ENCODE measurements at places on chromosomes 11 and 22. TPM values are rescaled to one million over a fixed set of nuclear protein-coding genes. Genes with fewer than 3 reads are reported as not detected.
A peak's percentile ranks its signal among the peaks of the same experiment; 100 is the strongest.

Gene APIP
- 19.8 TPM for total RNA-seq

DNA sequence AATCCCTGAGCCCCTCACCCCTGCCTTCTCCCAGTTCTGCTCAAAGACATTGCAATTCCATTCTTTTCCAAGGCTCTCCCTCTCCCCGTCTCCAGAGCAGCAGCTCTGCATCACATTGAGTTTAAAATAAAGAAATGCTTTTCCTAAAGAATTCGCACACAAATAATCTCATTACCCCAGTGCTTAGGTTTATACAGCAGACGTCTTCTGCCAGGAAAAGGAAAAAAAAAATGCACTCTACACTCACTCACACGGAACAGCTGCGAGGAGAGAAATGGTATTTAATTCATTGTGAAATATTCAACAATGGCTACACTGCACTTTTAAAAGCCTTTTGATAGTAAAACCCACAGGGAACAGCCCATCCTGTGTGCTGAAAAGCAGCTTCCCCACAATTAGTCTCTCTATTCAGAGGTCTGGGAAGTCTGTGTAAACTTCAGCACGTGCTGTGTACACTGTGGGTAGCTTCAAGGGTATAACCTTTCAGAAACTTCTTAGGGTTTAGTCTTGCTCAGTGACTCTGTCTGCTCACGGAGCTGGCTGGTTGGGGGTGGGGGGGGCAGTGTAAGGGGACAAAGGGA is 42.8 kb downstream of the ETS1 start:
- H3K27ac ChIP-seq, result no peak overlapping the region
- H3K4me3 ChIP-seq, result no peak overlapping the region
- DNase-seq, result no peak
- H3K27me3 ChIP-seq, result no peaks in the 10 kb centered on the region

DNA sequence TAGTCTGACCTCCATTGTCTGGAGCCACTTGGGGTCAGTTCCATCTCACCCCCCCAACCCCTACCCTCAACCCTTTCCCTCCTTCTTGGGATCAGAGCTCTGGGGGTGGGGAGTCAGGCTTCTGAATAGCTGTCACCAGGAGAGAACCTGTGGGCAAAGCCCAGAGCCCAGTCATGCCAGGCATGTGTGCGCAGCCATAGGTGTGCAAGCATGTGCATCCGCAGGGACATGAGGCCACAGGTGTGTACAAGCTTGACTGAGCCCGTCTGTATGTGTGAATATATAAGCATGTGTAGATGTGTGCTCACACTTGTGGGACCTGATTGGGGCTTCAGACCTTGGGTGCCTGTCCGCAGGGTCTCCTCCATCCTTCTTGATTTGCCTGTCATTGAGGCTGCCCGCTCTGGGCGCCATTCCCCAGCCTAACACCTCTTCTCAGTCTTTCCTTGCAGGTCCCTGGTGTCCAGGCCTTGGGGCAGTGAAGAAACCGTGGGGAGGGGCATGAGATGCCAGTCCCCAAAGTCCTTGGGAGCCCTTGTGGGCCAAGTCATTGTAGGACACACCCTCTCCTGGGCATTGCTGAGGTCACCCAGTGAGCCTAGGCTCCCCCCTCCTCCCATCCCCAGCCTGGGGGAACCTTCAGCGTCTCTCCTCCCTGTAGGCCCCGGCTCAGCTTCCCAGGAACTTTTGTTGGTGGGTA is 9.0 kb downstream of the ATG16L2 start:
- H3K4me3 ChIP-seq, result no peak overlapping the region
- H3K27me3 ChIP-seq, result no peaks in the 10 kb centered on the region
- no peak overlapping the region for H3K27ac ChIP-seq
- peaks cover 5% of the 10 kb centered on the region for H3K4me1 ChIP-seq
- DNase-seq, result no peak

Gene TIGD3
- total RNA-seq, result 3.2 TPM

- no peaks in the 10 kb centered on the region for H3K27me3 ChIP-seq
- no peaks in the 10 kb centered on the region for H3K4me1 ChIP-seq
- no peaks in the 10 kb centered on the region for H3K36me3 ChIP-seq
- no peak overlapping the region for H3K27ac ChIP-seq
- H3K4me3 ChIP-seq, result no peak overlapping the region
- DNase-seq, result no peak
These were observed 114.8 kb downstream of the CNTN5 start for GRCh38 chr11:99135508-99135907.

GRCh38 chr11:132961453-132961852 is 570.8 kb downstream of the OPCML start:
- DNase-seq, result no peak
- no peaks in the 10 kb centered on the region for H3K36me3 ChIP-seq
- H3K27ac ChIP-seq, result no peak overlapping the region
- H3K4me3 ChIP-seq, result no peak overlapping the region

DNA sequence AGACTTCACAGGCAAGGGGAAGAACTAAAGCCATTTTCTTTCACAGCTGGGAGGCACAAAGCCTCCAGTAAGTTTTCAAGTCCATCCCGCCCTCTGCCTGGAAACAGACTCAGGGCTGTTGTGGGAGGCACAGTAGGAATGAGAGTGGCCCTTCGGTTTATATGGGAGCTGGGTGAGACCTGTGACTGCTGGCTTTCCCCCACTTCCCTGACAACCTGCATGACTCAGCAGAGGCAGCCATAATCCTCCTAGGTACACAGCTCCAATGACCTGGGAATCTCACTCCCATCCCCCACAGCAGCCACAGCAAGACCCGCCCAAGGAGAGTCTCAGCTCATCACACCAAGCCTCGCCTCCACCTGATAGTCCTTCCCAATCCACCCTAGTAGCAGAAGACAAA is 12.1 kb upstream of the TMEM45B start:
- H3K4me3 ChIP-seq, result no peak overlapping the region
- H3K36me3 ChIP-seq, result no peaks in the 10 kb centered on the region
- H3K4me1 ChIP-seq, result peaks cover 41% of the 10 kb centered on the region
- DNase-seq, result peak; percentile 92
- peak overlapping the region; percentile 81 for H3K27ac ChIP-seq

GRCh38 chr11:29962243-29962642 is 54.6 kb downstream of the KCNA4 start:
- no peaks in the 10 kb centered on the region for H3K27me3 ChIP-seq
- no peak overlapping the region for H3K4me3 ChIP-seq
- no peak overlapping the region for H3K27ac ChIP-seq
- no peaks in the 10 kb centered on the region for H3K4me1 ChIP-seq

GRCh38 chr22:16987822-16988221 is 20.2 kb downstream of the GAB4 start:
- no peak overlapping the region for H3K27ac ChIP-seq
- DNase-seq, result no peak
- H3K4me1 ChIP-seq, result no peaks in the 10 kb centered on the region
- no peaks in the 10 kb centered on the region for H3K27me3 ChIP-seq

- DNase-seq, result no peak
- H3K4me1 ChIP-seq, result peaks cover 22% of the 10 kb centered on the region
- H3K27me3 ChIP-seq, result no peaks in the 10 kb centered on the region
- H3K27ac ChIP-seq, result no peak overlapping the region
- no peak overlapping the region for H3K4me3 ChIP-seq
These were observed 3.0 kb downstream of the PKP3 start for GRCh38 chr11:396948-397548.

DNA sequence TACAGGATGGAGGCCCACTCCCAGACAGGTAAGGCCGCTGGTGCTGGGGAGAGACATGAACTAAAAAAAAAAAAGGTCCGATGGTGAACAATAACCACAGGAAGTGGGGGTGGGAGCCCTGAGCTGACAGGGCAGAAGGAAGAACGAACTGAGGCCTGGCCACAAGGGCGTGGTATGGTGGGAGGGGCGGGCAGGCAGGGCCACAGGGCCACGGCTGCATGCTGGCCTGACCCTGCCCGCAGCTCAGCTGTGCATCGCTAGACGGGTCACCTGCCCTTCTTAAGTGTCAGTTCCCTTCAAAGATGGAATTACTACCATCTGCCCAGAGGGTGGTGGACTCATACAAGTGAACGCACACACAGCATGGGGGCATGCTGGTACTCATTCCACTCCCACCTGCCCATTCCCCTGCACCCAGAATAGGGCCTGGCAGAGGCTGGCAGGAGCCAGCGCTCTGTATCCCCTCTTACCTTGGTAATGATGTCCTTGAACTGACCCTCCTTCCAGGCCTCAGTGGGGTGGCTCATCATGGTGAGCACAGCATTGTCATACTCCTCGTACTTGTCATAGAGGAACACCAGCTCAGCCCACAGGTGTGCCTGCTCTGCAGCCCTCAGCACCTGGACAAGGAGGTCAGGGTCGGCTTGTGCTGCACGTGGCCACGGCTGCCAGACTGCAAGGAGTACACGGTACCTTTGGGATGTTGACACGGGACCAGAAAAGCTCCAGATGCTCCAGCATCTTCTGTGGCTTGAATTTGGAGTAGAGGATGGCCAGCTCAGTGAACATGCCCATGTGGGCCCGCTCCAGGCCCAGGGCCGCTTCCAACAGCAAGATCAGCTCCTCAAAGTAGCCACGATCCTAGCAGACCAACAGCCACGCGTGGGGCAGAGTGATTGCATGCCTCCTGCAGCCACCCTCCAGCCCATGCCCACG is 17.5 kb upstream of the SLC25A1 start:
- H3K27me3 ChIP-seq, result no peaks in the 10 kb centered on the region
- no peaks in the 10 kb centered on the region for H3K4me1 ChIP-seq
- H3K4me3 ChIP-seq, result no peak overlapping the region
- H3K36me3 ChIP-seq, result no peaks in the 10 kb centered on the region

DNA sequence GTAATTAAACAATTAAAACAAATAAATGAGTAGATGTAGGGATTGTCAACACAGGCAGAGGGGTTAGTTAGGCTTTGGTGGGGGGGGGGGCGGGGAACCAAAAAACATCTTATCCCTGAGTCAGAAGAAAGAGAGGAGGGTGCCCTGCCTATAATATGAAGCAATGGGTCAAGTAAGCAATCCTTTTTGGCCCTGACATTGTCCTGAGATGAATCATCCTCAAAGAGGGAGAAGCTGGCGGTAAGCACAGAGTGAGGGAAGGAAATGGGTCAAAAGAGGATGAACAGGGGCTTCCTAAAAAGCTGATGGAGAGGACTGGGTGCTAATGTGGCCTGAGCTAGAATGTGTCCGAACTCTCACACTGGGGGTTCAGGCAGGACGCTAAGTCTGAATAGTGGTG is 4.7 kb downstream of the OLFML1 start:
- H3K27ac ChIP-seq, result no peak overlapping the region
- H3K27me3 ChIP-seq, result no peaks in the 10 kb centered on the region
- peaks cover 17% of the 10 kb centered on the region for H3K4me1 ChIP-seq
- no peaks in the 10 kb centered on the region for H3K36me3 ChIP-seq
- no peak for DNase-seq

Gene DCDC1
- not detected for total RNA-seq

Gene UBASH3B
- total RNA-seq, result 22.0 TPM

- no peaks in the 10 kb centered on the region for H3K4me1 ChIP-seq
- no peak overlapping the region for H3K27ac ChIP-seq
- no peaks in the 10 kb centered on the region for H3K36me3 ChIP-seq
- H3K27me3 ChIP-seq, result no peaks in the 10 kb centered on the region
These were observed 211.4 kb upstream of the NARS2 start for GRCh38 chr11:78786086-78786485.

GRCh38 chr11:28794405-28794804 is 686.2 kb downstream of the METTL15 start:
- H3K4me3 ChIP-seq, result no peak overlapping the region
- H3K36me3 ChIP-seq, result no peaks in the 10 kb centered on the region
- no peak overlapping the region for H3K27ac ChIP-seq
- H3K27me3 ChIP-seq, result no peaks in the 10 kb centered on the region

Gene OR51E2
- not detected for total RNA-seq

DNA sequence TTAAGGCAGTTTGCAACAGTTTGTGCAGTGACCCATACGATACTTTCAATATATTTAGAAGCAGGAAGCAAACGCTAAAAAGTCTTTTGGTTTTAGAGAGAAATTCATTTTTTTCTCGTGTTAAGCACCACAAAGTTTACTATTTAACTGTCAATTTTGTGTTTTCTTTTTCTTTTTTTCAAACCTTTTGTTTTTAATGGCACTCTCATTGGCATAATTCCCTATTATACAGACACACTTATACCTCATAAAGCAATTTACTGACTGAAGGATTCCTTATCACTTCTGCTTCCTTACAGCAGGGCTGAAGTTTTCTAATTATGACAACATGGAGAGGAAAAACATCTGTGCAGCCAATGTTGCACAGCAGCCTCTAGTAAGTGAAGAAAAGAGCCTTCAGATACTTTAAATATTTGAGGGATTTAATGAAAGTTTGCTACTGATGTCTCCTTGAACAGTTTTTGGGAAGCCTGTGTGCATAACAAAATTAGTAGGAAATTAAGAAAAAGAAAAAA is 2191.2 kb downstream of the LRRC4C start:
- no peaks in the 10 kb centered on the region for H3K4me1 ChIP-seq
- H3K27ac ChIP-seq, result no peak overlapping the region
- no peaks in the 10 kb centered on the region for H3K36me3 ChIP-seq
- H3K27me3 ChIP-seq, result no peaks in the 10 kb centered on the region

Gene PLA2G6
- 18.7 TPM for total RNA-seq

DNA sequence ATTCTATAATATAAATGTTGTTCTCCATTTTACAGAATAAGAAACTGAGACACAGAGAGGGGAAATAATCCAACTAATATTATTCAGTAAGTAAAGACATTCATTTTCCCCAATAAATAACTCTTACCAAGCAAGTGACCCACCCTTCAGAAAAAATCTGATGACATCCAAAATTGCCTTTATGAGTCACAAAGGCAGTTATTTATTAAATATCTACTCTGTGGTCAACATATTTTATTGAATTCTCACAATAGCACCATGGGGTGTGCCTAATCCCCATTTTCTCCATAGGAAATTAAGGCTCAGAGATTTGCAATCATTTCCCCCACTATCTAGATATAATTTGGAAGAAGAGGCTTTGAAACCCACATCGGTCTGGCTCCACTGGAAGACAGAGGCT is 161.5 kb upstream of the ISX start:
- H3K36me3 ChIP-seq, result no peaks in the 10 kb centered on the region
- DNase-seq, result no peak
- H3K27me3 ChIP-seq, result no peaks in the 10 kb centered on the region
- H3K4me1 ChIP-seq, result no peaks in the 10 kb centered on the region
- H3K4me3 ChIP-seq, result no peak overlapping the region

GRCh38 chr22:34808618-34809017 is 257.3 kb upstream of the ISX start:
- H3K4me1 ChIP-seq, result peaks cover 17% of the 10 kb centered on the region
- peak overlapping the region; percentile 16 for H3K27ac ChIP-seq
- no peaks in the 10 kb centered on the region for H3K36me3 ChIP-seq
- H3K27me3 ChIP-seq, result no peaks in the 10 kb centered on the region
- no peak for DNase-seq
- H3K4me3 ChIP-seq, result no peak overlapping the region

- peaks cover 18% of the 10 kb centered on the region for H3K4me1 ChIP-seq
- no peaks in the 10 kb centered on the region for H3K36me3 ChIP-seq
- H3K27me3 ChIP-seq, result no peaks in the 10 kb centered on the region
These were observed 10.9 kb upstream of the FCHSD2 start for GRCh38 chr11:73152861-73153483.

All from Caco-2 (cell line).